Ovary (tissue), 10 donors: ENCODE measurements at places on chromosomes 6 and 20.

DNA sequence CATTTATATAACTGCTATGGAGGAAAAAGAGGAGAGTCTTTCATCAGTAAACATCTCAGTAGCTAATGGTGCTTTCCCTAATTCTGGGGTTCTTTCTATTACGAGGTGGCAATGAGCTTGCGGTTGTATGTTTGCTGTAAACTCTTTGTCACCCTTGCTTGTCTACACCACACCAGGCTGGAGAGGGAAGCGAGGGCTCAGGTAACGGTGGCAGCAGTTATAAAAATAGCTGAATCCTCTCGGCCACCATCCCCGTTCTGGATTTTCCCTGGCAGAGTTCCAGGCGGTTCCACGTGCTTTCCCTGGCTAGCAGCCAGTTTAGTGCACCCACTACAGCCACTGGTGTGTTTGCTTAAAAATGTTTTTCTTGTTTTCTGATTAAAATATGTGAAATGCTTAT, 39.0 kb downstream of the MAS1 start:
- DNase-seq, result peak; percentile 44
- peaks cover 8% of the 10 kb centered on the region for H3K4me1 ChIP-seq
- H3K27me3 ChIP-seq, result no peaks in the 10 kb centered on the region
- no peaks in the 10 kb centered on the region for H3K36me3 ChIP-seq
- H3K4me3 ChIP-seq, result no peak overlapping the region

DNA sequence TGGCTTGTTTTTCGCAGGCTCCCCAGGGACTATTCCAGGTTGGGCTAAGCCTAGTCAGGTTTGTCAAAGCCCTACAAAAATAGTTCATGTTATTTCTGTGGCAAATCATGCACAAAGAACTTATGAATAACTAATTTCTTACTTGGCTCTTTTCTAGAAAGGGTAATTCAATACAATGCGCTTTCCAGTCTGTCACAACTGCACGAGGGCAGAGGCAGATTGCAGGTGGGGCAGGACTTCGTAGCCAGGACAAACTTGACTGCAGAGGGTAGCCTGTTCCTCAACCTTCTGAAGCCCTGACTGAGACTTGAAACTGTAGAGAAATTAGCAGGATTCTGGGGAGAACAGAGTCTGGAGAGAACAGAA, 253.5 kb downstream of the QKI start:
- no peaks in the 10 kb centered on the region for H3K4me1 ChIP-seq
- no peak overlapping the region for H3K4me3 ChIP-seq
- DNase-seq, result no peak
- H3K27me3 ChIP-seq, result no peaks in the 10 kb centered on the region

DNA sequence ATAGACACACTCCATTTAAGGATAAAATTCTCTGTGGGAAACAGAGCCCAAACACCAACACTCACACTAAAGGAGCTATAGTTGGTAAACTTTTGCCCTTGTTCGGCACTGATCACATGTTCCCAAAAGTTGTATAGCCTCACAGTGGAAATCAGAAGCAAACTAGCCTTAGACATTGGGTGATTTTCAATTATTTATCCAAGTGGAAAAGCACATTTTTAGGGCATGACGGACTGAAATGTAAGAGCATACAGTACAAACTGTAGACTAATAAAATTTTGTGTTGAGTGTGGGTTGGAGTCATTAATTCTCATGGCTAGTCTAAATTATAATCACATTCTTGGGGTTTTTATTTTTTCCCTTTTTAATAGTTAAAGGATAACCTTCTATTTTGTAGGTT, 202.4 kb downstream of the MOXD1 start:
- no peak overlapping the region for H3K4me3 ChIP-seq
- H3K27me3 ChIP-seq, result no peaks in the 10 kb centered on the region
- DNase-seq, result no peak
- no peak overlapping the region for H3K27ac ChIP-seq
- H3K36me3 ChIP-seq, result no peaks in the 10 kb centered on the region

- no peaks in the 10 kb centered on the region for H3K4me1 ChIP-seq
- DNase-seq, result no peak
- H3K4me3 ChIP-seq, result no peak overlapping the region
Measured at GRCh38 chr6:68533339-68533795, 101.7 kb upstream of the ADGRB3 start.

DNA sequence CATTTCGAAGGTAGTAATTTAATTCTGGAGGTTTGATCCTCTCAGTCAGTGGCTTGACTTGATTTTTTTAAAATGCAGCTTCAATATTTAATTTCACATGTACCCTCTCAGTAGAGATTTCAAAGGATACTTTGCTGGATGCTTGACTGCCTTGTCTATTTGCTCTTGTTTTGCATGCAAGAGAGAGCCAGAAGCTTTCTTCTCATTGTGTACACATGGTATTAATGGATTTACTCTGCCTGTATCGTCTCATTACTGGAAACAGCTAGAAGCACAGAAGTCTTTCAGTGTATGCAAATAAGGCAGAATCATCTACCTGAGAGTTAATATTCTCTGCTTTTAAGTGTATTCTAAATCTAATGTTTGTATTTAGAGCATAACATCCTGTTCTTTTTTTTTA, 84.3 kb upstream of the FOXO3 start:
- H3K36me3 ChIP-seq, result no peaks in the 10 kb centered on the region
- no peak for DNase-seq
- no peaks in the 10 kb centered on the region for H3K4me1 ChIP-seq
- no peak overlapping the region for H3K4me3 ChIP-seq
- no peaks in the 10 kb centered on the region for H3K27me3 ChIP-seq
- no peak overlapping the region for H3K27ac ChIP-seq
